HepG2 (cell line): ENCODE measurements at places on chromosomes 5 and 9. TPM values are rescaled to one million over a fixed set of nuclear protein-coding genes. Genes with fewer than 3 reads are reported as not detected.

DNA sequence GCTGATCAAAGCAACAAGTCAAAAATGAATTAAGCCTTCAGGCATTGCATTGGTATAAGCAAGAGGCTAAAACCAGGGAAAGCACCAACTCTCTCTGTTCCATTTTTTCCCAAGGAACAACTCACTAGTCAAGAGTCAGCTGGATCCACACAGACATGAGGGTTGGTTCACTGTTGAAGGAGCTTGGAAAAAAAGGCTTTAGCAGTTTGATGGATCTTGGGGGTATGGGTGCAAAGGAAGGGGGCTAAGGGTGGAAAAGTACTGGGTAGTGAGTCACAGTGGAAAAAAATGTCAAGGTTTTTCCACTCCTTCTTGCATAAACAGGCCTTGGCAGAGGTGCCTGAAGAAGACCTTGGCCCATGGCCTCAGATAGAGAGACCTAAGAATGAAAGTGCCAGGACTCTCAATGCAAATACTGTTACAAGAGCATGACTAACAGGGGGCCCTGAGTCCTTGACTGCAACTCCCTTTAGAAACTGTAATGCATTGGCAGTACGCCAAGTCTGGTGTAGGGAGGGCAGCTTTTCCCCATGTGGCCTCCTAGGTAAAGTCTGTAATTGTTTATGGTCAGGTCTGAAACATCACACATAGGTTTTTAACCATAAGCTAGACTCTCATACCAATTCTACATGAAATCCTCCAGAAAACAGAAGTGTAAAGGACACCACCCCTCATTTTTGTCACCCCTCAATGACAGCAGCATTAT lies 23.7 kb downstream of the ACTL7A start:
- peaks cover 21% of the 10 kb centered on the region for H3K36me3 ChIP-seq
- peaks cover 90% of the 10 kb centered on the region for H3K4me1 ChIP-seq
- peak overlapping the region; percentile 99 for H3K27ac ChIP-seq

DNA sequence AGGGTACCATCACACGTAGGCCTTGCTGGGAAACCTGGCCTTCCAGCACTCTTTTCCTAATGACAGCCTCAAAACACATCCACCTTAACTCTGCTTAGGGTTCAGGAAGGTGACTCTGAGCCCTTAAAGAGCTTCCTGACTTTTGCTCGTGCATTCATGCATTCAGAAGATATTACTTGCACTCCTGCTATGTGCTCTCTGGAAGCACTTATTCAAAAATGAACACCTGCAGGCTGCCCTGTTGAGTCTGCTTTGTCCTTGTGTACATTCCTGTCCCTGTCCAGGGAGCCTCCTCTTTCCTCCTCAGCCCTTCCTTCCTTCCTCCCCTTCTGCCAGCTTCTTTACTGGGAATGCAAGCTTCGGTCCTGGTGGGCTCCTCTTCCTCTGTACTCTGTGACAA lies 61.5 kb downstream of the SPRY4 start:
- H3K4me1 ChIP-seq = peaks cover 15% of the 10 kb centered on the region
- no peaks in the 10 kb centered on the region for H3K27me3 ChIP-seq
- no peaks in the 10 kb centered on the region for H3K36me3 ChIP-seq
- H3K4me3 ChIP-seq = no peak overlapping the region
- H3K27ac ChIP-seq = no peak overlapping the region

GRCh38 chr9:127155314-127155960 lies 33.0 kb upstream of the ANGPTL2 start:
- H3K4me3 ChIP-seq = no peak overlapping the region
- no peak for DNase-seq
- H3K27ac ChIP-seq = no peak overlapping the region

GRCh38 chr9:130739081-130739480 lies 45.5 kb downstream of the EXOSC2 start:
- H3K4me1 ChIP-seq = peaks cover 13% of the 10 kb centered on the region
- DNase-seq = no peak
- no peak overlapping the region for H3K4me3 ChIP-seq

GRCh38 chr5:586751-587285 lies 25.3 kb upstream of the CEP72 start:
- no peak overlapping the region for H3K27ac ChIP-seq
- DNase-seq = no peak
- no peaks in the 10 kb centered on the region for H3K36me3 ChIP-seq
- H3K27me3 ChIP-seq = peaks cover 1% of the 10 kb centered on the region
- peaks cover 10% of the 10 kb centered on the region; the same call in 1 of the 2 replicates for H3K4me1 ChIP-seq

DNA sequence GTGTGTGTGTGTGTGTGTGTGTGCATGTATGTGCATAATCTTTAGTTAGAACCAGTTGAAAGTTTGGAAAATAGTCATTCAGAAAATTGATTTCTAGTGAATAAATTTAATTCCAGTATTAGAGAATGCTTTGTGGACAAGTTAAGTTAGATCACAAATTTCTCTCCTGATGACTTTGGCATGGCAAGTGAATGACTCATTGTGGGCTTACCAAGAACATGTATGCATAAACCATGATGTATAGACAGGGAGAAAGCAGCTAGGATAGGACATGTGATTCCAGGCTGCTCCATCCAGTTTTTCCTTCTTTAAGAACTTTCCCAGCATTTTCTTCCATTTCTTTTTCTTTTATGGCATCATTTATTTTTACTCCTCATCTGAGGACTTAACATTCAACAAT lies 85.7 kb upstream of the SGCD start:
- H3K27me3 ChIP-seq = no peaks in the 10 kb centered on the region
- H3K27ac ChIP-seq = no peak overlapping the region
- no peaks in the 10 kb centered on the region for H3K36me3 ChIP-seq
- no peaks in the 10 kb centered on the region for H3K4me1 ChIP-seq
- no peak overlapping the region for H3K4me3 ChIP-seq

GRCh38 chr5:6754766-6755165 lies 41.5 kb downstream of the TENT4A start:
- H3K4me3 ChIP-seq = no peak overlapping the region
- DNase-seq = no peak
- no peaks in the 10 kb centered on the region for H3K27me3 ChIP-seq
- H3K36me3 ChIP-seq = peaks cover 34% of the 10 kb centered on the region

DNA sequence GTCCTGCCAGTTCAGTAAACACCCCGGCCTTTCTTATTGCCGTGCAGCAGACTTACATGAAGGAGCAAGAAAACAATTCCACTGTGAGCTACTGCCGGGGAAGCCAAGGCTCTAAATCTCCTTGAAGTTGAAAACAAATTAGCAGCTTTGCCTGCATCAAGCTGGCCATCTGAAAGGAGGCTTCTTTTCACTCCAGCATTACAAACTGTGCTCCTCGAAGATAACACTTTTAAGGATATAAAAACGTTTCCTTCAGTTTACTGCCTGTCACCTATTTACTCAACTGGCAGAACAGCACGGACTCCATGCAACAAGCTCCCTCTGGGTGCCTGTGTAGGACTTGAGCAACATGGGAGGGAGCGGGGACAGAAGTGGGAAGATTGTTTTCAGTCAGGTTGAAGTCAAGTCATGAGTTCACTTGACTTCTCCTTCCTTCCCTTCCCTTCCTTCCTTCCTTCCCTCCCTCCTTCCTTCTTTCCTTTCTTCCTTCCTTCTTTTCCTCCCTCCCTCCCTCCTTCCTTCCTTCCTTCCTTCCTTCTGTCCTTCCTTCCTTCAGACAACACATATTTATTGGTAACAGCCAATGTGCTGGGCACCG lies 67.4 kb downstream of the ZNF608 start:
- H3K27me3 ChIP-seq = no peaks in the 10 kb centered on the region
- H3K36me3 ChIP-seq = no peaks in the 10 kb centered on the region
- H3K4me3 ChIP-seq = no peak overlapping the region
- no peak overlapping the region for H3K27ac ChIP-seq
- H3K4me1 ChIP-seq = peaks cover 24% of the 10 kb centered on the region

DNA sequence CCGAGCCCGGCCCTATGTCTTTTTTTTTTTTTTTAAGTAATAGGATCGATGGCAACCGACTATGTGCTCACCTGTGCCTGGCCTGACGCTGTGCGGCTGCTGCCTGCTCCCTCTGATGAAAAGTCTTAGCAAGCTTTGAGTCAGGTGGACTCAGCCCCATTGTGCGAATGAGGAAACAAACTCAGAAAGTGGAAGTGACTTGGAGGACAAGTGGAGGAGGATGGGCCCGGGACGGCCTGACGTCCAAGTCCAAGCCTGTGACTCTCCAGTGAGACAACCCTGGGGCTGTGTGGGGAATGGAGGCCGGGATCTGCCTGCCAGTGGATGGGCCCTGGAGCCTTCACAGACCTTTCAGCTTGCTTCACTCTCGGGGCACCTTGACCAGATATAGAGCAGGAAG lies 57.9 kb downstream of the EXD3 start:
- no peak for DNase-seq
- no peaks in the 10 kb centered on the region for H3K36me3 ChIP-seq
- peaks cover 2% of the 10 kb centered on the region; the same call in 1 of the 2 replicates for H3K4me1 ChIP-seq

DNA sequence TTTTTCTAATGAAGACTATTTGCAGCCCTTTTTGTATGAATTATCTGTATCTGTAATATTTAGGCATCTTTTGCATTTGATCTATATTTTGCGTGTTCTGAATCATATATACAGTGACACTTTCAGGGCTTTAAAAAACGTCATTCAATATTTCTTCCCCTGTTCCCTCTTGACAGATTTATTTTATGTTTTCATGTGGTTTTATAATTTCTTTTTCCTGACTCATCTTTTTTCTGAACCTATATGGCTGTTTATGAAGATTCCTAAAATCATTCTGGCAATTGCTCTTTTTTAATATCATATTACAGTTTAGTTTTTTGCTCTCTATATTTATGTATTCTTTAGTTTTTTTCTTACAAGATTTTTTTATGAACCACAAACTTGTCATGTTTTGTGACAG lies 67.6 kb downstream of the SMARCA2 start:
- no peak overlapping the region for H3K4me3 ChIP-seq

- H3K36me3 ChIP-seq = no peaks in the 10 kb centered on the region
- H3K27me3 ChIP-seq = no peaks in the 10 kb centered on the region
- H3K27ac ChIP-seq = no peak overlapping the region
- no peak overlapping the region for H3K4me3 ChIP-seq
- no peak for DNase-seq
- peaks cover 55% of the 10 kb centered on the region for H3K4me1 ChIP-seq
Measured at GRCh38 chr5:135320718-135321484, 78.1 kb downstream of the MACROH2A1 start.

DNA sequence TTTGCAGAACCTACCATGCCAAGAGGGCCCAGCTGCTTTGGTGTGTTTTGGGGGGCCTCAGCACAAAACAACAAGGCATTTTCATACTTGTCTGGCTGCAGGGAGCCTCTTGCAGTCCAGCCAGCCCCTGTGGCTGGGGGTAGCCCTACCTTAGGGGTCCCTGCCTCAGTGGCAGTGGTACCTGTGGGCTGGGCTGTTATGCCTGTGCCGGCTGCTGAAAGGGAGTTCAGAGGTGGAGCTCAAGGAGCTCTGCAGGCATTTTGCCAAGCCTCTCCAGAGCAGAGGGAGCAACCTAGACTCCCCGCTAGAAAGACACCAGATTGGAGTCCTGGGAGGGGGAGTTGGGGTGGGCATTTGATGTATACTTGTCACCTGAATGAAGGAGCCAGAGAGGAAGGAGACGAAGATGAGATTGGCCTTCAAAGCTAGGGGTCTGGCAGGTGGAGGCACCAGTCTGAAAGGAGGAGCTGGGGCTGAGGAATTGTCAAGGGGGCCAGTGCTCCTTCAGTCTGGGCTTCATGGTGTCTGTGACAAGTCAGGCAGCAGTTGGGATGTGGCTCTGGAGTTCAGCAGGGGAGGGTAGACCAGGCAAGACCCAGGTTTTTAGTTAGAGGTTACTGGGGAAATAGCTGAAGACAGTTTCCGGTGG lies 1.5 kb downstream of the SHROOM1 start:
- no peak for DNase-seq
- peaks cover 51% of the 10 kb centered on the region for H3K4me1 ChIP-seq
- peak overlapping the region; percentile 90 for H3K27ac ChIP-seq
- H3K36me3 ChIP-seq = peaks cover 4% of the 10 kb centered on the region; the same call in 1 of the 2 replicates

- peak overlapping the region; percentile 72 for H3K4me3 ChIP-seq
- DNase-seq = peak; percentile 23
- peak overlapping the region; percentile 68 for H3K27ac ChIP-seq
- no peaks in the 10 kb centered on the region for H3K36me3 ChIP-seq
Measured at GRCh38 chr5:173689737-173690360, 73.4 kb upstream of the BOD1 start.

GRCh38 chr9:137161558-137162486 lies 8.0 kb downstream of the LRRC26 start:
- no peak overlapping the region for H3K27ac ChIP-seq
- no peak for DNase-seq
- H3K4me1 ChIP-seq = no peaks in the 10 kb centered on the region

GRCh38 chr9:121206516-121207370 lies 5.1 kb upstream of the RAB14 start:
- no peak overlapping the region for H3K4me3 ChIP-seq
- H3K27me3 ChIP-seq = no peaks in the 10 kb centered on the region
- H3K27ac ChIP-seq = no peak overlapping the region
- H3K4me1 ChIP-seq = peaks cover 30% of the 10 kb centered on the region
- H3K36me3 ChIP-seq = no peaks in the 10 kb centered on the region

DNA sequence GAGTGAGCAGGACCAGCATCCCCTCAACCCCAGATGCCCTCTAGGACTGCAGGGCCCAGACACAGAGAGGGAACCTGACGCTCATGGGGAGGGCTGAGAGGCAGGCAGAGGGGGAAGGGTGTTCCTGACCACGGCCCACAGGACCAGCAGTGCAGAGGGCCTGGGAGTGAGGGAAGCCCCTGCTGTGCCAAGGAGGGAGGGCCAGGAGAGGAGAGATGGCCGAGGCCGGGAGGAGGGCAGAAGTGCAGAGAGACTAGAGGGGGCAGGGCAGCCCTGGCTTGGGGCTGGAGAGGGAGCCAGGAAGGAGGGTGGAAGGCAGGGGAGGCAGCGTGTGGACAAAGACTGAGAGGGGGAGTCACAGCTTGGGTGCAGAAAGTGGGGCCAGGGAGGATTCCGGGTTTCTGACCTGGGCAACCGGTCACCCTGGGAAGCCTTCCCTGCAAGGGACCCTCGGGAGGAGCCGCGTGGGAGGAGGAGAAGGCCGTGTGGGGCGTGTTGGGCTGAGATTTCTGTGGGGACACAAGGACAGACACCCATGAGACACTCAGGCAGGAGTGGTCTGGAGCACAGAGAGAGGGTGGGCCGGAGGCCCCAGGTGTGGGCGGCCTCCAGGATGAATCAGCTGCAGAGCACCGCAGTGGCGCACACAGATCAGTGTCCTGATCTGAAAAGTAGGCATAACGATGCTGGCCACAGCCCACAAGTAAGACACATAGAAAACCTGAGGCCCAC lies 117.5 kb downstream of the ADAMTS2 start:
- H3K4me3 ChIP-seq = no peak overlapping the region
- H3K36me3 ChIP-seq = no peaks in the 10 kb centered on the region
- H3K27me3 ChIP-seq = peaks cover 26% of the 10 kb centered on the region; the same call in 2 of the 3 replicates
- no peak overlapping the region for H3K27ac ChIP-seq
- no peaks in the 10 kb centered on the region for H3K4me1 ChIP-seq

The EQTN gene
- total RNA-seq = not detected in 2 replicates

The EPB41L4A gene
- 0.07 TPM in 1 of 2 replicates, not detected in the other for total RNA-seq

The SLC46A2 gene
- not detected in 2 replicates for total RNA-seq

The MRNIP gene
- 11.3 and 15.5 TPM in 2 replicates for total RNA-seq

The ADCY2 gene
- not detected in 2 replicates for total RNA-seq

The OLFM1 gene
- not detected in 2 replicates for total RNA-seq

The FAM169A gene
- 84.8 and 110 TPM in 2 replicates for total RNA-seq

The MRPL36 gene
- 113 and 135 TPM in 2 replicates for total RNA-seq

The ZNF366 gene
- total RNA-seq = not detected in 2 replicates

The SHISAL2B gene
- total RNA-seq = not detected in 2 replicates

The ST8SIA4 gene
- not detected in 2 replicates for total RNA-seq

The MZB1 gene
- 0.27 and 0.31 TPM in 2 replicates for total RNA-seq

The ASPN gene
- not detected in 2 replicates for total RNA-seq
